ENCODE measurements at places on chromosomes 13 and 19. TPM values are rescaled to one million over a fixed set of nuclear protein-coding genes. Genes with fewer than 3 reads are reported as not detected.
A peak's percentile ranks its signal among the peaks of the same experiment; 100 is the strongest.

DNA sequence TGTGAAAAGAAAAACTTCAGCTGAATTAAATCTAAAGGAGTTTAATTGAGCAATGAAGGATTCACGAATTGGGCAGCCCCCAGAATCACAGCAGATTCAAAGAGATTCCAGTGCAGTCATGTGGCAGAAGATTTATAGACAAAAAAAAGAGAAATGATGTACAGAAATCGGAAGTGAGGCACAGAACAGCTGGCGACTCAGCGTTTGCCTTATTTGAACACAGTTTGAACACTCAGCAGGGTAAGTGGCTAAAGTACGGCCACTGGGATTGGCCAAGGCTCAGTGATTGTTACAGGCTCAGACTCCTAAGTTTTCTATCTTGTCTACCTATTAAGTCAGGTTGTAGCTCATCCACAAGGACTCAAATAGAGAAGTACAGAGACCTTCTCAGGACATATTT, 11.6 kb upstream of the CFAP97D2 start:
- DNase-seq: no peak

DNA sequence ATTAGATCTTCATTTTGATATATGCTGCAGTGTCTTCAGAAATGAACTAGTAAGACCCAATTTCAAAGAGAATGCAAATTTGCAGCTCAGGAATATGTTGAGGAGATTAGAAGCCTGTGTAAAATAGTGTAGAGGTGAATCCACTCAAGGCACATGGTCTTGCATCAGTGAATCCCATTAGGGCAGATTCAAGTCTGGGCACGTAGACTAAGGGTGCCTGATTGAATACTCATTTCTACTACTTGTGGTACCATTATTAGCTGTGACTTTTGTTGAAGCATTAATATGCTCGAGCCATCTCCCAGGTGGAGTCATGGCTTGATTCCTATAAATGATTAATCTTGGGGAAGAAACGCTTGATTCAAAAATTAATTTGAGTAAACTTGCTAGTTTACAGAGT, 129.4 kb downstream of the AKAP11 start:
- DNase-seq: no peak

Gene KLK3
- total RNA-seq: not detected

DNA sequence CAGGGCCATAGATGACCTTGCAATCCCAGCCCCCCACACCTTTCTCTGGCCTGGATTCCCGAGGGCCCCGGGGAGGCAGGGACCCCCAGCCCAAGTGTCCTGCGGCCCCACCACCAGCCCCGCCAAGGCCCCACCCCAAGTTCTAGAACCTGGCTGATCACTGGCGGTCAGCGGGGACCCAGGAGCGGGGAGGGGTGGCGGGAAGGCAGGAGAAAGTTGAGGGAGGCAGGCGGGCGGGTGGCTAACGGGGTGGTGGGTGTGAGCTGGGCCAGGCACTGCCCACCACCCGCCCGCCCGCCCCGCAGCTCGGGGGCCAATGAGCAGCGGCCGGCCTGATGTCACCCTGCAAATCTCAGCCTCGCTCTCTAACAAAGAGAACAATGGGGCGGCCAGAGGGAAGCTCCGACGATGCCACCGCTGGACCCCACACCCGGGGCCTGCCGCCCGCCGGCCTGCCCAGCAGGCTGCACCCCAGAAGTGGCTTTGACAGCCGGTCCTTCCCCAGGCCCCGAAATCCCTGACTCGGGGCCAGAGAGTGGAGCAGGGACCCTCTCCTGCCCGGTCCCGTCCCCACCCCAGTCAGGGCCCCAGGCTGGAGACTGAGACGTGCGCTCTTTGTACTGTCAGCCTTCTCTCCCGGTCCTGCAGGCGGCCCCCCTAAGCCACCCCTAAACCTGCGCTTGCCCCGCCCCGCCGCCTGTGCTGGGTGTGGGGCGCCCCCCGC, 1.6 kb downstream of the MEX3D start:
- DNase-seq: peak; percentile 78
